ENCODE measurements at places on chromosomes 1 and 21.

DNA sequence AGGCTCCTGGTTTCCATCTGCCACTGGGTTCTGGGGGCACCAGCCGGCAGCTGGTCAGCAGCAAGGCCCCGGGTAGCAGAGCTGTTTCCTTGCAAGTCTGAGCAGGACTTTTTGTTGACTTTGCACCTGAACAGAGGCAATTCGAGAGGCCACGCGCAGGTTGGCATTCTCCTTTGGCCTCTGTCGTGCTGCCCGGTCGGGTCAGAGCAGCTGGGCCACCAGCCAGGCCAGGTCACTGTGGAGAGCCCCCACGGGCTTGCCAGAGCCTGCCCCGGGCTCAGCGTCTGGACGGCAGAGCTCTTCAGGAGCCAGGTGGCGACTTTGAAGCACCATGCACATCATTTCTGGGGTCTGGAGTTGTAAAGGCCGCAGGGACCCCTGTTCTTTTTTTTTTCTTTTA is 28.4 kb upstream of the TMEM52 start:
- DNase-seq, result no peak

GRCh38 chr1:101929343-101929742 is 67.4 kb downstream of the OLFM3 start:
- no peak for DNase-seq

GRCh38 chr1:50735443-50735842 is 224.6 kb downstream of the FAF1 start:
- no peak for DNase-seq

GRCh38 chr1:4681026-4681425 is 26.6 kb downstream of the AJAP1 start:
- no peak for DNase-seq

DNA sequence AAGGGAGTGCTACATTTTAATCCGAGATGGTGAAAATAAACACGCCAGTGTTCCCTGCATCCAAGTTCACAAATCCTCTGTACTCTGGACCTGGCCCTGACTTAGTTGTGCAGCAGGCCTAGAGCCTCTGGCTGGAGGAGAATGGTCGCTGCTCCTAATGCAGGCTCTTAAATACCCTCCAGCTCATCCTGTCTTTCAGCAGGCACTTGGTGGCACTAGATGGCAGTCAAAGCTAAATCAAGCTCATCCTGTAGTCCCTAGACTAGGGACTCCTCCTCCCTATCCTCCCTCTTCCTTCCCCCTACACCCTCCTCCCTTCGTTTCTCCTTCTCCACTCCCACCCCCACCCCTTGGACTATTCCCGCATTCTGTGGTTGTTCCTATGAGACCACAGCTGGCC is 41.6 kb upstream of the MTR start:
- DNase-seq, result no peak

DNA sequence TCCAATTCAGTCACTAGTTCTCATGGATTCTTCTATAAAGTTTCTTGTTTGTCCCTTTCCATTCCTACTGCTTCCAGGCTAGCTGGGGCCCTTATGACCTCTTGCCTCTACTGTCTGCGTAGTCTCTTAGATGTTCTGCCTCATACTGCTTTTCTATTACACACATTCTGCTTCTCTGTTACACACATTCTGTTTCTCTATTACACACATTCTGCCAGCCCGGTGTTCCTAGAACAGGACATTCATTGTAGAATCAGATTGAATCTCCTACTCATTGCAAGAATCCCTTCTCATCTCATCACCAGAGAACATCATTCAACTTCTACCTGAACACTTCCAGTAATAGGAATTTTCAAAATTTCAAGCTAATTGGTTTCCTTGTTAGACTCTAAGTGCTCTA is 69.3 kb upstream of the QSOX1 start:
- no peak for DNase-seq

DNA sequence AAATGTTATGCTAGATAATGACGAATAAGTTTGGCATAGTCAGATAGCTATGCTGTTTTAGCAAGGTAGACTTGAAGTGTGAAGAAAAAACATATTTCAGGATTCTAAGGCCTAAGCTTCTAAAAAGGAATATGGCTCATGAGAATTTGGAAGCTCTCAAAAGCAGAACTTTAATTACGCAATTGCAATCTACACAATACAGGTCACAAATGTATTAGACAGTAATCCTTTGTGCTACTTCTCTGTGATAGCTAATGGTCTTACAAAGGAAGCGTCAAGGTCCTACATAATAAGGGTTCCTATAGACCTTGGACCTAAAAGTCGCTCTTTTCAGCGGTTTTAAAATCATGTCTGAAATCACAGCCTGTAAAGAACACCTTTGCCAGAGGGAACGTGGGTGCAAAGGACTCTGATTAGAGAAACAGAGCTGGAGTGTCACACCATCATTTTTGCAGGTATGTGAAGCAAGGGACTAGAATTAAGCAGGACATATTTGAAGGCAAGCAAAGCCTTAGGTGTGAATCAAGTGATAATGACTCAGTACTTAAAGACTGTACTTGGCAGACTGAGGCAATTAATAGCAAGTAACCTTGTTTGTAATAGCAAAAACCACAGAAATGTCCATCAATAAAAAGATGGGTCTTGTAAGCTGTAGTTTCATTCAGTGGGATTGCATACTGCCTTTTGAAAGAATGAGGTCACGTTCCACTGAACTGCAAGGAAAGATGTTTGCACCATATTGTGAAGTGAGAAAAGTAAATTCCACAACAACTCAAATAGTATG is 420.2 kb downstream of the KCTD3 start:
- no peak for DNase-seq

DNA sequence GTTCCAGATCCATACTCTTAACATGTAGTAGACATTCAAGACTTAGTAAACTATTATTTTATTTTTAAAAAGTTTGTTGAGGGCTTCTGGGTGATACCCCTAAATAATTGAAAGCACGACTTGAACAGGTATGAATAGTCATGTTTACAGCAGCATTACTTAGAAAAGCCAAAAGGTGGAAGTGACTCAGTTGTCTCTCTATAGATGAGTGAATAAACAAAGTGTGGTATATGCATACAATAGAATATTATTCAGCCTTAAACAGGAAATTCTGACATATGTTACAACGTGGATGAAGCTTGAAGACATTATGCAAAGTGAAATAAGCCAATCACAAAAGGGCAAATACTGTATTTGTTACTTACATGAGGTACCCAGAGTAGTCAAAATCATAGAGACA is 26.5 kb downstream of the TSNAX start:
- no peak for DNase-seq

DNA sequence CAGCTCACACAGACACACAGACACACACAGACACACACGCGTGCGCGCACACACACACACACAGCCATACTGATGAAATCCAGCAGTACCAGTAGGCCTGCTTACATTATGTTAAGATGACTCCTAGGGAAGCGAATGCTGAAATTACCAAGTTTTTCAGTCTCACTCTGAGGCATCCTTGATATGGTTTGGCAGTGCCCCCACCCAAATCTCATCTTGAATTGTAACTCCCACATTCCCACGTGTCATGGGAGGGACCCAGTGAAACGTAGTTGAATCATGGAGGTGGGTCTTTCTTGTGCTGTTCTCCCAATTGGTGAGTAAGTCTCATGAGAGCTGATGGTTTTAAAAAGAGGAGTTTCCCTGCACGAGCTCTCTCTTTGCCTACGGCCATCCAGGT is 64.1 kb downstream of the TIAM1 start:
- no peak for DNase-seq

GRCh38 chr1:2534687-2535441 is 4.8 kb upstream of the HES5 start:
- DNase-seq, result no peak

- DNase-seq, result no peak
Observed at GRCh38 chr1:12272770-12273169, 42.9 kb downstream of the VPS13D start.

GRCh38 chr1:181469829-181470228 is 13.5 kb upstream of the CACNA1E start:
- no peak for DNase-seq

GRCh38 chr21:32328595-32328994 is 29.9 kb downstream of the MRAP start:
- DNase-seq, result no peak

GRCh38 chr1:43121256-43121900 is 50.7 kb downstream of the EBNA1BP2 start:
- DNase-seq, result no peak

GRCh38 chr21:8991088-8991907 is 1530.1 kb upstream of the TPTE start:
- no peak for DNase-seq

DNA sequence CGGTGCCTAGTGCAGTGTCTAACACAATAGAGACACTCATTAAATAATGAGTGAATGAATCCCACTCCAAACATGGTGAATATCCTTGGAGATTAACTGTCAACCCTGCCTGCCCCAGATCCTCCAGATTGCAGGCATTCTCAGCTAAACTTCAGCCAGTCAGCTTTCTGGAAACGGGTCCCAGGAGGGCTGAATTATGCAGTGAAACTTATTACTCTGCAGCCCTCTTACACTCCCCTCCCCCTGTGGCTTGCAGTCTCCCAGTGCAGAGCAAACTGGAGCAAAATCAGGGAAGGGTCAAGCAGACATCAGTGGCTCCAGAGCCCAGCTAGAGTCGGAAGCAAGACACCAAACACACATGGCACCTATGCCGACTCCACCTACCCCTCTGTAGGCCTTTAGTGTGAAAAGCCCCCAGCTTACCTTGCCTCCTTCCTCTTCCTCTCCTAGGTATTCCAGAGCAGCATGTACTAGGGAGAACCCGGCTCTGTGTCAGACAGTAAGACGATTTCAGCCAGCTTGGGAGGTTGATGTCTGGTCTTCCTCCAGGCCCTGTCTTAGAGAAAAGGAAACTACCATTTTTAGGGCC is 6.5 kb upstream of the RGS16 start:
- no peak for DNase-seq

DNA sequence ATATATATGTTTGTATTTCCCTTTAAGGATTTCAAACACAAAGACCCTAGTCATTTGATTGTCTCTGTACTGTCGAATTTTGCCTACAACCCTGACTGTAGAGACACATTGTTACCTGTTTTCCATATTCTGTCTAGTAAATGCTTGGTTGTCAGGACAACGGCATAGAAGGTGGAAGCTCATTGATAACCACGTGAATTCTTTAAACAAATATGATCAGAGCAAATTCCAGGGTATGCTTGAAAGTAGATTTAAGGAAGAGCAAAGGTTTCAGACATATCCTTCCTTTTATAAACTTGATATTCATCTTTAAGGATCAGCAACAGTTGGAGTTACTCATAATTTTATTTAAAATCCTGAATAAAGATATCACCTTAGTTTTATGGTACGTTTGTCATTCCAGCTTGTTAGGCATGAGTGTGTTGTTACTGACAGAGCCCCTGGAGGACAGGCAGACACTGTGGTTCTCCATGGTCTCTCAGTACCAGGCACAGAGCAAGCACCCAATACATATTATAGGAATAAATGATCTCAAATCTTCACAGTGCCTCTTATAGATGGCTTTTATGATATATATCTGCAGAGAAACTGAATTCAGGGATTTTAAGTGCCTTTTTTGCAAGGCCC is 203.2 kb downstream of the FGGY start:
- no peak for DNase-seq

Measured in GDM1 (cell line).